Activated T-helper 17 cell treated with anti-CD3 and anti-CD28 coated beads, Interleukin-2, amount 50 U/mL, for 72 hours (primary cell): ENCODE measurements at places on chromosomes 11 and 22. TPM values are rescaled to one million over a fixed set of nuclear protein-coding genes. Genes with fewer than 3 reads are reported as not detected.

The PGR gene
- total RNA-seq = not detected

The ALX4 gene
- not detected for total RNA-seq

The TRIM48 gene
- not detected for total RNA-seq

The HBB gene
- total RNA-seq = not detected

The GPR83 gene
- 0.11 TPM for total RNA-seq

The PHLDA2 gene
- total RNA-seq = 5.6 TPM

The OR52I1 gene
- not detected for total RNA-seq

The FGF19 gene
- not detected for total RNA-seq

The FAT3 gene
- total RNA-seq = not detected

The PLCB3 gene
- 13.1 TPM for total RNA-seq

The TCN1 gene
- total RNA-seq = not detected

The BID gene
- 6.2 TPM for total RNA-seq

The LRRC74B gene
- total RNA-seq = not detected

The TPP1 gene
- total RNA-seq = 172 TPM

The KCNJ11 gene
- 0.32 TPM for total RNA-seq

The FAM111B gene
- total RNA-seq = 51.5 TPM

The PRG2 gene
- total RNA-seq = 6.2 TPM

The RFPL1 gene
- total RNA-seq = not detected

The APOBEC3F gene
- total RNA-seq = 20.4 TPM

The TREH gene
- not detected for total RNA-seq

The PIM3 gene
- total RNA-seq = 94.8 TPM

The PLEKHB1 gene
- total RNA-seq = 9.7 TPM

The APOL5 gene
- not detected for total RNA-seq

The KCNK4 gene
- total RNA-seq = not detected

The RBMXL2 gene
- not detected for total RNA-seq
